Calu3 (cell line): ENCODE measurements at places on chromosomes 3 and 15.

- DNase-seq, result peak; percentile 48
Observed at GRCh38 chr15:45573961-45574629, 13.1 kb upstream of the BLOC1S6 start.

DNA sequence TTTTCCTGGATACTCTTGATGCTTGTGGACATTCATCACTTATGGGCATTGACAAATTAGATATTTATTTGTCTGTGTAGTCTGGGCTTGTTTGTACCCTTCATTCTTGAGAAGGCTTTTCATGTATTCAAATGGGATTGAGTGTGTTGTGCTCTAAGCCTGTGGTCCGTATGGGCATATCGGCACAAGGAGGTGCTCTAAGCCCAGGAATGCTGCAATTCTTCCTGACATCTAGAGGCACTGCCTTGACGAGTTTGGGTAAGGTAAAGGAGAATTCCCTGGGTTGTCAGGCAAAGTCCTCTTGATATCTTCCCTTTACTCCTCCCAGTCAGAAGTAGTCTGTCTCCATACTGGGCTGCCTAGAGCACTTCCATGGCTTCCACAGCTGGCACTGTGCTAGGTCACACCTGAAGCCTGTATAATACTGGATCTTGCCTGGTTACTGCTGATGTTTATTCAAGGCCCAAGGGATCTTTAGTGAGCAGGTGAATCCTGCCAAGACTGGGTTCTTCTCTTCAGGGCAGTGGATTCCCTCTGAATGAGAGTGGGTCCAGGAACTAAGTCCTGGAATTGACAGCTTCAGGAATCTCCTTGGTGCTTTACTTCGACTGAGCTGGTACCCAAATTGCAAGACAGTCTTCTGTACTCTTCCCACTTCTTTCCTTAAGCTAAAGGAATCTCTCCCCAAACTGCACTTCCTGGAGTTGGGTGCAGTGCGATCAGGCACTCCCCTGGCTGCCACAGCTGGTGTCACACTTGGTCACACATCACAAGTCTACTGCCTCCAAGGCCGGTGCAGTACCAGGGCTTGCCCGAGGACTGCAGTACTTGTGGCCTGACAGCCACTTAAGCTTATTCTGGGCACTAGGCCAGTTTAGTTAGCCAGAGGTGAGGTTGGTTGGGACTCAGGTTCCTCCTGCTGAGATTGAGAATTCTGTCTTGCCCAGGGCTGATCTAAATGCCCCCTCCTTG lies 46.0 kb downstream of the GALK2 start:
- DNase-seq, result peak; percentile 68

DNA sequence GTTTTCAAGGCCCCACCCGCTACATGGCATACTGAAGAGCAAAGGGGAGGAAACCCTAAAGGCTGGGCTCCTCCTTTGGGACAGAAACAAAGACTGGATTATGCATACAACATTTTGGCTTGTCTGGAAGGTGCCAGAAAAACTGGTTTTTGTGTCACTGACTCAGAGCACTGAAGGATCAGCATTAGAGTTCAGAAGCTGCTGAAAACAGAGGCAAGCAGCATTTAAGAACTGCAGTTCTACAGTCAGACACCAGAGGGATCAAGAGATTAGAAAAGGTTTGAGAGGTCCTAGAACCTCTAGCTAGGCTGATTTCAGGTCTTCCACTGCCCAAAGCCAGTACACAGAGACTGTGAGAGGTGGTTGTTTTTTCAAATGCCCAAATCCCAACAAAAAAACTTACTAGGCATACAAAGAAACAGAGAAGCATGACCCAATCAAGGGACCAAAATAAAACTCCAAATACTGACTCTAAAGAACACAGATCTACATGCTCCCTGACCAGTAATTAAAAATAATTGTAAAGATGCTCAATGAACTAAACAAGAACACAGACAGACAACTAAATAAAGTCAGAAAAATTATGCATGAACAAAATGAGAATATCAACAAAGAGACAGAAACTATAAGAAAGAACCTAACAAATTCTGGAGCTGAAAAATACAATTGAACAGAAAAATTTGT lies 91.2 kb downstream of the SENP2 start:
- peak; percentile 83 for DNase-seq

- DNase-seq, result no peak
Observed at GRCh38 chr3:64664397-64664796, 23.4 kb downstream of the ADAMTS9 start.

GRCh38 chr15:29037997-29038705 lies 152.4 kb downstream of the APBA2 start:
- no peak for DNase-seq

DNA sequence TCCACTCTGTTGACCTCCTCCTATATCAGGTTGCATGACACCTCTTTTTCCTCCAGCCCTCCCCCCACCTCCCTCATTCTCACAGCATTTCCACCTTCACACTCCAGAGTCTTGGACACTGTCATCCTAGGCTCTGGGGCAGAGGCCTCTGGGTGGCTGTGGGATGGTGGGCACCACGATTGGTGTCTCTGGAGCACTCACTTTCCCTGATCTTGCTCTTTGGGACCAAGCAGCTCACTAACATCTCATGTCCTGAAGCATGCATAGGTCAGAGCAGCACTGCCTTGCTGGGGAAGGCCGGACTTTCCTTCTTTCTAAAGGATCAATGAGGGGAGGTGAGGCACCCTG lies 14.9 kb downstream of the ZBTB47 start:
- no peak for DNase-seq

GRCh38 chr3:105722943-105723556 lies 145.8 kb downstream of the CBLB start:
- DNase-seq, result no peak

DNA sequence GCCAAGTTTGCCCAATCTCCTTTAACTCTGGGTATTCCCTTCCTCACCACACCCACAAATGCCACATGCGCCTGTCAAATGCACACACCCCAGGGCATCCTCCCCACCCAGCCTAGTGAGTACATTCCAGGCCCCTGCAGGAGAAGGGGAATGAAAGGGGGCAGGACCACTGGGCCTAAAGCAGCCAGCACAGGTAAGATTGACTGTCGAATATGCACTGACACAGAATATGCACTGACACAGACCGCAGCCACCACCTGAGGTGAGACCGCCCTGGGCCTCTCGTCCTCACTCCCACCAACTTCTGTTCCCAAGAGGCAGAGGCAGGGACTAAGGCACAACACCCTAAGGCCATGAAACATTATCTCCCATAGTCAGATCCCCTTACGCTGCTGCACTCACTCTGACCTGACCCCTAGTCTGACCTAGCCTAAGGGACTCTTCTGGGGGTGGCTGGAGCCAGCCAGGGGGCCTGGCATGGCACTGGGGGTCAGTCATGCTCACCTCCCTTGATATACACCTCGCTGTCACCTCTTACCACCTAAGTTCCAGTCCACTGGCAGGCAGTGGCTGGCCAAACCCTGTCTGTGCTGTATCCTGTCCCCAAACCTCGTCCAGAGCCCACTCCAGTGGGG lies 10.8 kb downstream of the AP3B2 start:
- no peak for DNase-seq

DNA sequence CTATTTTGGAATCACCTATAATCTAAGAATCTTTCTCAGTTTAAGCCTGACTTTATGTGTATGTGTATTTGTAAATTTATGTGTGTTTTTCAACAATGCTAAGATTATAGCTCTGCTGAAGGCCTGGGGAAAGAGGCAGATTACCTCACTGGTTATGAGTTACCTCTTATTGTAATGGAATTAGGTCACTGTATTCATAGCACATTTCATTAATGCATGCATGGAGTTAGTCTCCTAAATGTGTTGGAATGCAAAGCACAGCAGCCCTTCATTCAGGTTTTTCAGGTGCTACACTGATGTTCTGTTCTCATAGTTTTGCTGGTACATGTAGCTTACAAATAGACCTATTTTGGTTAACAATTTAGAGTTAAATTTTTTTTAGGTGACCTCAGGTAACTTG lies 9.5 kb downstream of the GPR87 start:
- no peak for DNase-seq

- DNase-seq, result no peak
Observed at GRCh38 chr3:182957676-182958266, 22.6 kb downstream of the DCUN1D1 start.
